ENCODE measurements at places on chromosomes 11 and 22.
A peak's percentile ranks its signal among the peaks of the same experiment; 100 is the strongest.

DNA sequence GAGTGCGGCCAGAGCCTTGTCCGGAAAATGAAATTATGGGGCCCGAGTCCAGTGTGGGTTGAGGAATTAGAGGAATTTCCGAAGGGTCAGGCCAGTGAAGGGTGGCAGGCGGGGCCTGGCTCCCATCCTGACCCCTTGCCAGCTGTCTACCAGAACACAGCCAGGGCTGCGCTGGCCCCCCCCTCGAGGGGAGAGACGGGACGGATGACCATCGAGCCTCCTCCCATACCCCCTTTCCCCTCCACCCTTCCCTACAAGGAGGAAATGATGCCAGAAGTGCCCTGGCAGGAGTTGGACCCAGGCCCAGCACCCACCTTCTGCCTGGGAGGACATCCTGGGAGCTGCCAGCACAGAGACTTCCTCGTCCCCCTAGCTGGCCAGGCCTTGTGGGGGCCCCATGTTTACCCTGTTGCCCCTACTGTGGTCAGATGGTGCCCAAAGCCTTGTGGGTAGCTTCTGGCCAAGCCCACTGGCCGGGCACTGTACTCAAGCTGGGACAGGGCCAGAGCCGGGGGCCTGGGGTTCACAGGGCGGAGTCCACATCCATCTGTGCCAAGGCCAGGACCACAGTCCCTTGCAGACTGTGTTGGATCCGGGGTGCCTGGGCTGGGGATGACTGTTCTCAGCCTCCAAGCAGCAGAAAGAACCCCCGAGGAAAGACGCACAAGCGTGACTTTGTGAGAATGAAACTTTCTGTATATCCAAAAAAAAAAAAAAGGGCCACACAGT lies 20.8 kb downstream of the ARVCF start:
- peak; percentile 86 for DNase-seq

- DNase-seq: no peak
These were observed 16.9 kb downstream of the MYRF start for GRCh38 chr11:61769169-61769920.

DNA sequence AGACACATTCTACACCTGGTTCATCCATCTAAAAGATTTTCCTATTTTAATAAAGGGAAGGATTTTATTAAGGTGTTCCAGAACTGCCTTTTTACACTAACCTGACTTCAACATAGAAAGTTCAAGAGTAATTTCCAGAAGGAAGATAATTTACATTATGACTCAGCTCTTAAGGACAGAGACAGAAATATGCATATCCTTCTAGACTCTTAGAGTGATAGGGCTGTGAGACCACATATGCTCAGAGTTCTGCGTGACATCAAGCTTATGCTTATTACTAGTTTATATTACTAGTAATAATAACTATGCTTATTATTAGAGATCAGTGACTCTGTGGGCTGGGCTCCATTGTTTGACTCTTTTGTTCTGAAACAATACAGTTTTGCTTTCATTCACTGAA lies 4.6 kb downstream of the PDGFD start:
- DNase-seq: no peak

GRCh38 chr11:79437278-79437980 lies 3.4 kb downstream of the TENM4 start:
- peak; percentile 27 for DNase-seq

- no peak for DNase-seq
These were observed 45.9 kb downstream of the ARHGAP32 start for GRCh38 chr11:129146191-129146590.

DNA sequence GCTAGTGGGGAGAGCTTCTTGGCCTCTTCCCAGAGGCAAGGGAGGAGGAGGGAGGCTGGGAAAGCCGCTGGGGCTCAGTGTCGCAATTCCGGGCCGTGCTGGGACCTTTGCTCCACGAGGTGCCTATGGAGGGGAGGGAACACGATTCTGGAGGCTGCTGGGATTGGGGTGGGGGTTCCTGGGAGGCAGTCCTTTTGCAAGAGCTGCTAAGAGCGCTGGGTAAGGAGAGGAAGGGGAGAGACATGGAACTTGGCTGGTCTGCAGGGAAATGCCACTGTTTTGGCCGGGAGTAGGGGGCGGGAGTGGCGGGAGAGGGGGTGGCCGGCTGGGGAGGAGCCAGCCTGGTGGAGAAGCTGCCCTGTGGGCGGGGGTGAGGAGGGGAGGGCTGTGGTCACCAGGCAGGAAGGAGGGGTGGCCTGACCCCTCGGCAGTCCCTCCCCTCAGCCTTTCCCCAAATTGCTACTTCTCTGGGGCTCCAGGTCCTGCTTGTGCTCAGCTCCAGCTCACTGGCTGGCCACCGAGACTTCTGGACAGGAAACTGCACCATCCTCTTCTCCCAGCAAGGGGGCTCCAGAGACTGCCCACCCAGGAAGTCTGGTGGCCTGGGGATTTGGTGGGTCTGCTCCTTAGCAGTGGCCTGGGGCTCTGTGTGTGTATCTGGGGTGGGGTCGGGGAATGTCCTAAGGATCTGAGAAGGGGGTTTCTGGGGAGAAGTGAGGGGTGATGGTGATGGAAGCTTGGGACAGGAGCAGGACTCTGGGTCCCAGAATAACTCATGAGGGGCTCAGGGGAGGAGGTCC lies at the start of gene NR1H3:
Gene NR1H3, plus strand, starts transcription at position 480 of the 800 bp plus-strand sequence. CDS start 1,221 bp downstream, outside the sequence.
- DNase-seq: peak; percentile 86

GRCh38 chr11:83523676-83524075 lies 237.5 kb upstream of the CCDC90B start:
- DNase-seq: no peak

GRCh38 chr11:90223248-90223585 lies 368 bp upstream of the CHORDC1 start:
- DNase-seq: no peak

DNA sequence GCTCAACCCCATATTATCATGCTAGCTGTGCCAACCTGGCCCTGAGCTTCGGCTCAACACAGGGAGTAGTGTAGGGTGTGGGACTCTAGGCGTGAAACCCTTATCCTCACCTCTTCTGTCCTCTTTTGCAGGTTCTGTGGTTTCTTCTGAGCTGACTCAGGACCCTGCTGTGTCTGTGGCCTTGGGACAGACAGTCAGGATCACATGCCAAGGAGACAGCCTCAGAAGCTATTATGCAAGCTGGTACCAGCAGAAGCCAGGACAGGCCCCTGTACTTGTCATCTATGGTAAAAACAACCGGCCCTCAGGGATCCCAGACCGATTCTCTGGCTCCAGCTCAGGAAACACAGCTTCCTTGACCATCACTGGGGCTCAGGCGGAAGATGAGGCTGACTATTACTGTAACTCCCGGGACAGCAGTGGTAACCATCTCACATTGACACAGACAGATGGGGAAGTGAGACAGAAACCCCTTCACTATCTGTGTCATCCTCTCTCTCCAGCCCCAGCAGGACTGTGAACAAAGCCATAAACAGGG lies 76.4 kb downstream of the GGTLC2 start:
- DNase-seq: peak; percentile 49

All from fibroblast of gingiva (primary cell).